Fibroblast of skin of back (primary cell): ENCODE measurements at places on chromosomes 12 and 14.

- DNase-seq: peak; percentile 34
Measured at GRCh38 chr14:20262642-20263128, 23.6 kb downstream of the OR11H4 start.

- peak; percentile 54 for DNase-seq
Measured at GRCh38 chr14:21408147-21408546, 24.3 kb upstream of the SUPT16H start.

DNA sequence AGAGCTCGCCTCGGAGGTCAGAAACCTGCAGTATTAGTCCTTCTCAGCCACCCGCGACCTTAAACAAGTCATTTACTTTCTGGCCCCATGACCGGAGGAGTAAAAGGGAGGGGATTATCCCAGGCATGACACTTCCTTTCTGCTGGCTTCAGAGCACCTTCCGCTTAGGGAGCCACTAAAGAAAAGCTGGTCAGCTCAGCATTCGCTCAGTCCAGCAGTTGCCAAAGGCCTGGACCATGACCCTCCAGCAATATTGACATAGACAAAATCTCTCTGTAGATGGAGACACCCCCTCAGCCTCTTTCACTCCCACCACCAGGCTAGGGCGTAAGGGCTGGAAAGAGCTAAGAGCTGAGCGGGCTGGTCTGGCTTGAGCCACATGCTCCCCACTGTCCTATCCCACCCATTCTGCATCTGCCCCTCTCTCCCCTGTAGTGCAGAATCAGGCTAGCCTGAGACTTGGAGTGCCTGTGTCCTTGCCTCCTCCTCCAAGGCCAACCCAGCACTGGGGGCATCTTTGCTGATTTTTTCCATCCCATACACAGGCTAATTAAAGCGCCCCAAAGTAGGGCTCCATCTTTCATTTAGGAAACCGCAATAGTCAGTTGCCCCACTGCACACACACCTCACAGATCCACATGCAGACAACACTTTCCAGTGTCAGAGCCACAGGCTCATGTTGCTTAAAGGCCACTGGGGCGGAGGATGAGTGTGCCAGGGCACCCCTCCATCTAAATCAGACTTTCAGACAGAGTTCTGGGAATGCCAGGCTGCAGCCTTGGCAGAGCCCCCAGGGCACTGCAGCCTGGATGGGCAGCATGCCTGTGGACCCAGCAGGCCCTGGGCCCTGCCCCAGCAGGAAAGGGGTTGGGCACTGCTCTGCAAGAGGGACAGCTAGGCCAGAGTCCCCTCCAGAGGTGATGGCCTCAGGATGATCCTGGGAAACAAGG, 4.0 kb upstream of the CPNE6 start:
- no peak for DNase-seq

- DNase-seq: no peak
Measured at GRCh38 chr14:31020834-31021575, 4.4 kb upstream of the AP4S1 start.

- peak; percentile 48 for DNase-seq
Measured at GRCh38 chr12:52870361-52871290, 21.8 kb upstream of the KRT78 start.

GRCh38 chr14:90658541-90658967, 157.7 kb downstream of the TTC7B start:
- DNase-seq: peak; percentile 21
